T-cell (primary cell): ENCODE measurements at places on chromosomes 2 and 18.

- DNase-seq: no peak
Observed at GRCh38 chr2:196489371-196489770, 150.1 kb upstream of the CCDC150 start.

GRCh38 chr18:60090170-60090569 lies 190.4 kb downstream of the PMAIP1 start:
- no peak for DNase-seq

- DNase-seq: no peak
Observed at GRCh38 chr2:128664499-128664971, 345.9 kb upstream of the HS6ST1 start.

DNA sequence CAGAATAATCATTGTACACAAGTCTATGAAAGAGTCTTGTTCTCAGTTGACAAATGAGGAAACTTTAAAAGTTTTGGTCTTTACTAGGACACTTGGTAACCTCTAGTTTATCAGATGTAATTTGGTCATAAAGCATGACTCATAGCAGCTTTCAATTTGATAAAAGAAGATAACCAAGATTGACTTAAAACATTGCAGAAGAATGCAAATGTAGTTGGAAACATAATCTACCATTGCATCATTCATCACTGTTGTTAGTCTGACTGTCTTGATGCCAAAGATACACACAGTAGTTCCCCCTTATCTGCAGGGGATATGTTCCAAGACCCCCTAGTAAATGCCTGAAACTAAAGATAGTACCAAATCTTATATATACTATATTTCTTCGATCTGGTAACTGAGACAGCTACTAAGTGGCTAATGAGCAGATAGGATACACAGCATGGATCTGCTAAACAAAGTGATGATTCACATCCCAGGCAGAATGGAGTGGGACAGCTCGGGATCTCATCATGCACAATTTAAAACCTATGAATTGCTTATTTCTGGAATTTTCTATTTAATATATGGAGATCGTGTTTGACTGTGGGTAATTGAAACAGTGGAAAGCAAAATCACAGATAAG lies 131.4 kb upstream of the CCDC68 start:
- no peak for DNase-seq

GRCh38 chr2:70992945-70993853 lies 1.5 kb downstream of the TEX261 start:
- no peak for DNase-seq

DNA sequence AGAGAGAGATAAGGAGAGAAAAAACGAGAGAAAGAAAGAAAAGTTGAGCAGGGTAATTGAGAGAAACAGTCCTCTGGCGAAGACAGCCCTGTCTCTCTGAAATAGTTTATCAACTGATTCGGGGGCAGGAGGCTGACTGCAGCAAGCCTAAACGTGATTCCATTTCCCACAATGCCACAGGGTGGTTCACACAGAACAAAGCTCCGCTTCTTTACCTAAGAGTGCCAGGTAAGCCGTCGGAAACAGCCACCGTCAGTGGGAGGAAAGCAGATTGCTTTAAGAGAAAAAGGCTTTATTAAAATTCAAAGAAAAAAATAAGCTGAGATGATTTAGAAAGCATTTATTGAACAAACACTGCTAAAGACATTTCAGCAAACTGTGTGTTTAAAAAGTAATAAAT lies 271.4 kb upstream of the POU3F3 start:
- no peak for DNase-seq
